Heart left ventricle (tissue), 16 donors: ENCODE measurements at places on chromosomes 2 and 18.

- no peaks in the 10 kb centered on the region for H3K36me3 ChIP-seq
- H3K27me3 ChIP-seq: no peaks in the 10 kb centered on the region
- no peak overlapping the region for H3K27ac ChIP-seq
- no peak for DNase-seq
- no peaks in the 10 kb centered on the region for H3K4me1 ChIP-seq
Observed at GRCh38 chr18:35171315-35171987, 69.4 kb upstream of the ZNF397 start.

- H3K4me3 ChIP-seq: no peak overlapping the region
- no peaks in the 10 kb centered on the region for H3K4me1 ChIP-seq
- no peak overlapping the region for H3K27ac ChIP-seq
- no peak for DNase-seq
Observed at GRCh38 chr2:1976728-1977416, 232.6 kb upstream of the PXDN start.

- no peaks in the 10 kb centered on the region for H3K4me1 ChIP-seq
- no peak overlapping the region for H3K4me3 ChIP-seq
- no peak for DNase-seq
- H3K27me3 ChIP-seq: no peaks in the 10 kb centered on the region
Observed at GRCh38 chr2:240498171-240498957, 59.4 kb downstream of the ANKMY1 start.

- H3K27ac ChIP-seq: peak overlapping the region; percentile 90
- H3K27me3 ChIP-seq: no peaks in the 10 kb centered on the region
- H3K36me3 ChIP-seq: no peaks in the 10 kb centered on the region
- H3K4me3 ChIP-seq: no peak overlapping the region
Observed at GRCh38 chr18:48841381-48842258, 109.1 kb downstream of the SMAD7 start.

DNA sequence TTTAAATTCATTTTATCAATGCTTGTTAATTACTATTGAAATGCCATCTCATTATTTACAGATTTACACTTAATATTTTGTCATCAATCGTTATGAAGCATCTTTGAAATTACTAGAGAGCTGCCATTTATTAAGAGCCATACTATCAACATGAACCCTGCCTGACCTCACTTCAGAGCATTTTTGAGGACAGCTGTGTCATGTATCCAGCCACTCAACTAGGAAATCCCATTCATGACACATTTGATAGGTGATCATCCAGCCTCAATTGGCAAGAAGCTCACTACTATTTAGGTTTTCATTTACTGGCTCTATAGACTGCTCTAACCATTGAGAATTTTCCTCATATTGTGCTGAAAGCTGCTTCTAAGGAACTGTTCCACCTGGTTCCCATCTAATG, 40.6 kb upstream of the TLK1 start:
- no peak overlapping the region for H3K27ac ChIP-seq
- no peaks in the 10 kb centered on the region for H3K27me3 ChIP-seq
- H3K4me3 ChIP-seq: no peak overlapping the region
- no peaks in the 10 kb centered on the region for H3K36me3 ChIP-seq
- no peak for DNase-seq

DNA sequence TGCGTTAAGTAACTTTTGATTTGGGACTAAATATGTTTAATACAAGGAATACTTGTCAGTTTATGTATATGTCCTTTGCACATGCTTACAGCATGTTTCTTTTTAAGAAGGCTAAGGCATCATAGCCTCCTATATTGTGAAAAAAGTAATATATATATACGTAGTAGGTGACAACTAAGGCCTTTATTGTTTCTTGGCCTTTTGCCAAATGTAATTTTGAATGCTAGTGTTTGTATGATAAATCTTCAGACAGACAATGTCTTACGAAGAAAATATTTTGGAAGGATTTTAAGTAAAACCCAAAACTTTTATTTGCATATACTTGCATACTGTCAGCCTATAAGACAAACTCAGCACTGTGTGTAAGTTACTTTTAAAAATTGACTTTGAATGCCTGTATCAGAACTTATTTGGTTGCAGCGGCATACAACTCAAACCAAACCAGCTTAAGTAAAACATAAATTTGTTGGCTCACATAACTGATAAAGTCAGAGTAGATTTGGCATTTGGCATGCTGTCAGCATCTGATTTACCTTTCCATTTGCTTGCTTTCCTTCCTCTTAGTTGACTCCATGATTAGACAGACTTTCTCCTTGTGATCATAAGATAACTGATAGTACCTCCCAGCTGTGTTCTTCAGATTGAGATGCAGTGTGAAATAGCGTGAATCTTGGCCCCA, 24.4 kb downstream of the UBE2E3 start:
- H3K27ac ChIP-seq: no peak overlapping the region
- DNase-seq: no peak
- no peak overlapping the region for H3K4me3 ChIP-seq
- H3K27me3 ChIP-seq: no peaks in the 10 kb centered on the region
- no peaks in the 10 kb centered on the region for H3K36me3 ChIP-seq

- no peak overlapping the region for H3K27ac ChIP-seq
- no peaks in the 10 kb centered on the region for H3K27me3 ChIP-seq
- peaks cover 17% of the 10 kb centered on the region for H3K4me1 ChIP-seq
Observed at GRCh38 chr2:26000561-26001082, 18.3 kb upstream of the KIF3C start.

- H3K4me1 ChIP-seq: no peaks in the 10 kb centered on the region
- no peak overlapping the region for H3K4me3 ChIP-seq
- peaks cover 8% of the 10 kb centered on the region for H3K27me3 ChIP-seq
- no peak for DNase-seq
- H3K36me3 ChIP-seq: no peaks in the 10 kb centered on the region
Observed at GRCh38 chr2:94979406-94980375, 45.8 kb upstream of the MAL start.

GRCh38 chr2:240246173-240246820, 105.8 kb upstream of the OTOS start:
- no peak overlapping the region for H3K4me3 ChIP-seq
- no peak overlapping the region for H3K27ac ChIP-seq
- no peaks in the 10 kb centered on the region for H3K27me3 ChIP-seq
